NCI-H1105 treated with DMSO at 0.1 percent for 48 hours (cell line): ENCODE measurements at places on chromosomes 3 and 15.

GRCh38 chr3:52880047-52880446, 17.3 kb downstream of the STIMATE start:
- DNase-seq: no peak

DNA sequence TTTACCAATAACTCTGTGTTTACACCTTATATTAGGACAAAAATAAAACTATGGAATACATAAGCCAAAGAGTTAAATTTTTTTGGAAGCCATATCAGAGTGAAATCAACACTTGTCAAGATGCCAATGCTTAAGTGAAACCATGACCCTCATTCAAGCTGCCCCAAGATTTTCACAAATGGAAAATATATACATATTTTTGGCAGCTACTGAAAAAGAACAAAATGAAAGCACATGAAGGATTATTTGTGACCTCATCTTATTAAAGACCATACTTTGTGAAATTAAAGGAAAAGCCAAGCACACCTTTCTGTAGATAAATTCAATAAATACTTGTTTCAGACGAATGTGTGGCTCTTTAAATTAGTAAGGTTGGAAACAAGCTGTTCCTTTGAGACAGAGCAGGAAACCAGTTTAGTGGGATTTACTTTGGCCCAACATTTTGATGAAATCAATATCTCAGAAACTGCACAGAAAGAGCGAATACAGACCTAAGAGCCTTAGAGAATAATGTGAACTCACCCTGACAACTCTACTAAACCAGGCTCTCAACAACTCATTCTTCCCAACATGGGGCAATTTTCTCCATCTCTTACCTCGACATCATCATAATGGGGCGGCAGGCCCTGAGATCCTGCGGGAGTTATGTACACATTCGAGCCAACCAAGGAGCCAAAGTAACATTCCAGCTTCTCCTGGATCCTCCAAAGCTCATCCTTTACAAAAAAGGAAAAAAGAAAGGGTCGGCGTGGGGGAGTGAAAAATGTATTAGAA, 11.1 kb downstream of the RIOX2 start:
- DNase-seq: no peak

DNA sequence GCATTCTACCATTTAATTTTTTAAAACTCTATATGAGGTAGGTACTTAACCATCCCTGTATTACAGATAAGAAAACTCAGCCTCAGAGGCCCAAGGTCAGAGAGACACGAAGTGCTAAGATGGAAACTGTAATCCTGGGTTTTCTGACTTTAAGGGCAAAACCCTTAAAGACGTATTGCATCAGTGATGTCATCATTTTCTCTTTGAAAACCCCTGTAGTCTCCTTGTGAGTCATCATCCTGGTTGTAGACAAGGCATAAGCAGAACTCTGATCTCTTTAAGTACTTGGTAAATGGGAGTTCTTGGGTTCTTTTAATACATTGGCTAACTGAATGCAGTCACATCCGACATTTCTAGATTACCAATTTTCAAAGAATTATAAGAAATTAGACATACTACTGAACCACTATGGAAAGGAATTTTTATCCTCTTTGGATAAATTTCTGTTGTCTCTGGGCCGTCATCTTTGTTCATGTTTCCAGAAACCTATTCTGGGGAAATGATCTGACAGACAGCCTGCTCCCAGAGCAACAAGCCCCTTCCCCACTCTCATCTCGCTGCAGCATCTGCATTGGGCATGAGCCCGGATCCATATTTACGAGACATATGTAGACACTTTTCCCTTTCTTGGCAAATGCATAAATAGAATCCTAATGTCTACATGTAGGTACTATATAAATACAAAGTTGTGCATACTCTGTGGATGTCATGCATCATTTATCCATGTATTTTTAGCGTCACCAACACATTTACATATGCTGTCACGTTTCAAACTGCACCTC, 48.7 kb upstream of the MDFIC2 start:
- no peak for DNase-seq

DNA sequence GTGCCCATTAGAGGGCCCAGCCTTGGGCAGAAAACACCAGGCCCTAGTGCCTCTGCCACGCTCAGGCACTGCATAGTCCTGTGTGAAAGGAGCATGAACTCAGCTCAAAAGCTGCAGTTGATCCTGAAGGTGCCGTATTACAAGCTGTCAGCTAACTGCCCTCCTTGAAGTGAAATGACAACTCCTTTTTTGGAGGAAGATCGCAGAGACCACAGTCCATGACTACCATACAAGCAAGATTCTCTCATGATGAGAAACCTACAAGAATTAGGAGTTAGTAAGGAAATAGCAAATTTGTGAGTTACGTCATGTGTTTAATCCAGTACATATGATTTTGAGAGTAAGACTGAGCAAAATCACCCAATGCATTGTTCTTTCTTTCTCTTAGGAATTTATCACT, 513.9 kb upstream of the NR2F2 start:
- DNase-seq: no peak

DNA sequence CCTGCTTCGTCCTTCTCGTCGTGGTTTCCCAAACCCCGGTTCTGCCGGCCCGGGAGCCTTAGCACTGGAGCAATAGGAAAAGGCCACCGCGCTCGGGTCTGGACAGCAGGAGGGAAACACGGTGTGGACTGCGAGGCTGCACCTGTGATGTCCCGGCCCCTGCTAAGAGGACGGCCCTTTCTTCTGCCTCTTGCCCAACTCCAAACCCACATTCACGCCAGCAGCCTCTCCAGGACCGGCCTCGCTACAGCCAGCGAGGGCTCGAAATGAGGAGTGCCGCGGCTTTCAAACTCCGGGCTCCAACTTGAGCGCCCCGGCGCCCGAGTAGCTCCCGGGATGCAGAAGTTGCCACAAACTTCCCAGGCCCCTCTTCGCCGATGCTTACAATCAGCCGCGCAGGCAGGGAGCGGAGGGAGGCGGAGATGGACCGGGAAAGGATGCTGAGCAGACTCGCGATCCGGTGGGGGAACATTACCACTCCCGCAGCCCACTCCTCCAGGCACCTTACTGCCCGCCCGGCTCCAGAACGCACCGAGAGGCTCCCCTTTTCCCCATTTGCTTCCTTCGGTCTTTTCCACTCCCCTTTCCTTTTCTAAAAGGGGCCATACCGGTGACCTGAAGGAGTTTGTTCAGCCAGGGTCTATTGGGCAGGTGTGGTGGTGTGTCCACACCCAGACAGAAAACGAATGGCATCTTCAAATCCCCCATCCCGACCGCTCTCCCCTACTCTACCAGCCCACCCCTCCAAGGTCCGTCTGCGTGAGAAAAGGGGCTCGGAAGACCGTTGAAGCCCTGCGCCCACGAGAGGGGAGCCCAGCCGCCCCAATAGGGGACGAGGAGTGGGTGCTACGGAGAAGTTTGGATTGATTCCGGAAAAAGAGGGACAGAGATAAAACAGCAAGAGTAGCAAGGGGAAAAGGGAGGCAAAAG, 18.8 kb upstream of the SATB1 start:
- DNase-seq: peak; percentile 13

DNA sequence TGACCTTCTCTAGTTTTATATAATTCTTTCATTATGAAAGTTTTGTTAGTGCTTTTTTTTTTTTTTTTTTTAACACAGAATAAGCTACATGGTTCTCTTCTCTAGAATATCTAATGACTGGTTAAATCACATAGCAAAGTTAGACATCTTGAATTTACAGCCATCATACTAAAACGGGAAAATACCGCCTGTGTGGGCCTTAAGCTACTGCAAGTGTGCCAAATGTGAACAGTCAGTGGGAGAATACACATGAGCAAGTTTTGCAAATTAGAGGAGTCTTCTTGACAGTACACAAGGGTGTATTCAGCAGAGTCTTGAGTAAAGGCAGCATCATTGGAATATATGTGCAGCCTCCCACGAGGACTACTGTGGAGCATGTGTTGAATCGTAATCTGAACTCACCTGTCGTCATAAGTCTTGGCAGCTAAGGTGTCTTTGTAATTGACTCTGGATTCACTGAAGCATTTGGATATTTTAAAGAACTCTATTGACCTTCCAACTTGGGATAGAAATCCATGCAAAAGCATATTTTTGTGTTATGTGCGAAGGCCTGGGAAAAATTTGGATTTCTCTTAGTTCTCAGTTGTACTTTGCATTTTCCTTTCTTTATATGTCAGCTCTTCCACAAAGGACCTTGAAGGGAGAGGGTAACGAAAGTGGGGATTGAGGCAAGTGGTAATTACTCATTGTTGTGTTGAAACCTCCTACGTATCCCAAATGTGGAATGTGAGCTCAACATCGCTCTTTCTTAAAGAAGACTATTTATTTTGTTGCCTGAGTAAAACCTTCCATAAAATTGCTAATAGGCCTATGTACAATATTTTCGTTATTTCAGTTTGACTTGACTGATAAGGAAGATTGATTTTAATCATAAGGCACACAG, 117.4 kb downstream of the ATG7 start:
- no peak for DNase-seq

GRCh38 chr3:134627831-134628230, 23.0 kb downstream of the KY start:
- no peak for DNase-seq

DNA sequence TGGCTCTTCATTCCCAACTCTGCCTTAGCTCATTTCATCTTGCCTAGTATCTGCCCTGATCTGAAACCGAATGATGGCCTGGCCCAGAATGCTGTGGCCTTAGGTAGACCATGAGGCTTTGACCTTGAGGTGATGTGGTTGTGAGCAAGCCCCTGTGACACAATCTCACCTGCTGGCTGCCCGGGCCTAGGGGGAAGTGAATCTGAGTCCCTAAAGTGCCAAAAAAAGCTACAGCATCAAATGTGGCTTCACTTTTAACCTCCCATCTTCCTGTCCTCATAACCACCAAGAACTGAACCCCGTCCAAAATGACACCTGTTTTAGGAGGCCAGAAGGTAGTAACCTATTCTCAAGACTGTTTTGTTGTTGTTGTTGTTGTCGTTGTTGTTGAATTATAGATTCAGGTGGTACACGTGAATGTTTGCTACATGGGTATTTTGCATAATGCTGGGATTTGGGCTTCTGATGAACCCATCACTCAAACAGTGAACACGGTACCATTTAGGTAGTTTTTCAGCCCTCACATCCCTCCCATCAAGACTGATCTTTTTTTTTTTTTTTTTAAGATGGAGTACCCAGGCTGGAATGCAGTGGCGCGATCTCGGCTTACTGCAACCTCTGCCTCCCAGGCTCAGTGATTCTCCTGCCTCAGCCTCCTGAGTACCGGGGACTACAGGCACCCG, 54.6 kb downstream of the MCCC1 start:
- no peak for DNase-seq

GRCh38 chr15:98845138-98845884, 162.3 kb downstream of the PGPEP1L start:
- no peak for DNase-seq

- DNase-seq: no peak
Measured at GRCh38 chr15:88661761-88662556, 23.1 kb downstream of the ISG20 start.

DNA sequence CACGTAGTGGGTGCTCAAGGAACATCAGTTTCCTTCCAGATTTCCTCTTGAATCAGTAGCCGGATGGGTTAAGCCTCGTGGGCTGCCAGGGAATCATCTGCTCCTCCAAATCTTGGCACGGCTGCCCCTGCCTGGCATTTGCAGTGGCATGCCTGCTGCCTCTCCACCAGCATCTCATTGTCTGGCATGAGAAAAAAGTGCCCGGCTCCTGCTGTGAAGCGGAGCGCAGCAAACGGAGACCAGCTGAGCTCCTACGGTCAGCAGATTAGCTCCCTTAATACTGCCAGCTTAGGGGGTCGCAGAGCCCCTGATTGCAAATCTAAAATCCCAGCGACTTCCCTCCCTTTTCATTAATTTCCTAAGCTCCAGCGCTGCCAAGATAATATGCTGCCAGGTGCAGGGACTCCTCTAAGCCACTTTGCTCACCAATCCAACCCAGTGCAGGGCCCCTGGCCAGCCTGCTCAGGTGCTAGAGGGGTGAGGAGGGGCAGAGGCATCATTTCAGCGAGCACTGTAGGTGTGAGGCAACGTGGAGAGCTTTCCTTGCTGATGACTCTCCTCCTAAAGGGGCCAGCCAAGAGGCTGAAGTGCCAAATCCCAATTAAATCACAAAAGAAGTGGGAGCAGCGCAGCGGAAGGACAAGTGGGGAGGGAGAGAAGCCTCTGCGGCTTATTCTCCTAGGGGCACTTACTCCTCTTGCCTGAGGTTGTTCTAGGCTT, 49.6 kb upstream of the ST8SIA2 start:
- peak; percentile 76 for DNase-seq

DNA sequence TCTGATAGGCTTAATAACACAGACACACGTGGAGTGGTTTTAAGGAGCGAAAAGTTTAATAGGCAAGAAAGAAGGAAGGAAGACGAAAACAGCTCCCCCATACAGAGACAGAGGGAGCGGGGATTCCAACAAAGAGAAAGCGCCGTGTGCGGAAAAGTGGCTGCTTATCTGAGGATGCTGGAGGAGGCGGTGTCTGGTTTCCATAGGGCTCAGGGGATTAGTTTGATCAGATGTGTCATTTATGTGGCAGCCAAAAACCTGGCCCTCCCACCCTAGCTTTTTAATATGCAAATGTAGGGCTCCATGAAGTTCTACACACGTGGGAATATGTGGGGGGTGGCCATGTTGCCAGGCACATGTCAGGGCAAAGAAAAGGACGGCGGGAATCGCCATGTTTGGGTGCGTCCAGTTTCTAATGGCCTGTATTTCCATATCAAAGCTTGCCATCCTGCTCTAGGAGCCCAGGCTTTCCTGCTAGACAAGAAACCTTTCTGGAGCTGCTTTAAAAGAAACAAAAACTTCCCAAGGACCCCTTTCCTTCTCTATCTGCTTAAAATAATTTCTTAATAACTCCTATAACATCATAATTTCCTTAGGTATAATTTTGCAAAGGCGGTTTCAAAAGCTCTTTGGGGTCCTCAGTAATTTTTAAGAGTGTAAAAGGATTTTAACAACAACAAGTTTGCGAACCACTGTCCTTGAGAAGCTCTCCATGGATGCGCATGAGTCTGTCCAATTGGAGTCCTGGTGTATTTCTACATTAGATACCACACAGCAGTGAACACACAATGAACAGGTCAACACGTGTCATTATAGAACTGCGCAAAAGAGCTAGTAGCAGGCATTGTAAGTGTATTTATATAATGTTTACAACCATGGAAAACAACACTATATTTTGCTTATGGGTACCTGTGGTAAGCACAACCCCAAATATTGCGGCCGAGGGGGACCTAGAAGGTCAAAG, 622 bp upstream of the ZNF589 start:
- DNase-seq: no peak

GRCh38 chr15:59444081-59444835, 6.3 kb downstream of the FAM81A start:
- DNase-seq: no peak

DNA sequence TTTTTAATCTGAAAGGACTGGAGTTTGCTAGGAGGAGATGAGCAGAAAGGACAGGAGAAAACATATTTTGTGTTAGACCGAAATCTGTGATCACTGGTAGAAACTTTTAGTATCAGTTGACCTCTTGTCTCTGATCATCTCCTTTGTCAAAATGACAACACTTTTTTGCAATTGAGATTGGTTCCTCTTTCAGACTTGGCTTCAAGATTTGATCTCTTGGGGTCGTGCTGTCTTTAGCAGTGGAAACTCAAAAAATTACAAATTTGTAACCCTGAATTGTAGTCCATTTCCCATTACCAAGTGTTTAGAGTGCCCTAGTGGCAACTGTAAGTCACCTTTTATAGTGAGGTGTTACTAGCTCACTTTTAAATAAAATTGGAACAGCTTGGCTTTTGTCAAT, 107.4 kb downstream of the KLHL25 start:
- no peak for DNase-seq

GRCh38 chr3:11814663-11815062, 32.0 kb downstream of the TAMM41 start:
- DNase-seq: no peak
